ENCODE measurements at places on chromosomes 4 and X.

DNA sequence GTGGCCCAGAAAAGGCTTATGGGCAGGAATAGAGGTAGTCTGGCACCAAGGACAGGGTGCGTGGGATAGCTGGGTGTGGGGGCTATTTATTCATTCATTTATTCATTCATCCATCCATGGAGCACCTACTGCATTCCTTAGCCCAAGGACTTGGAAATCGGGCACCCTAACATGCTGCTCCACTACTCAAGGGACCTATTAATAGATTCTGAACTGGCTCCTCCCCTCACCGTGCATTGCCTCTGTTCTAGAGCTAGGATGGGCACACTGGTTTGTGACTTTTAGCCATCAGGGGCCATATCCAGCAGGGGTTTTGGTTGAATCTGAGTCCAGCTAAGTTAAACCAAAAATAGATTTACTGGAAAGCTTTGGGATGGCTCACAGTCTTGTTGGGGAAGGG is 30.6 kb upstream of the PJA1 start:
- DNase-seq, result no peak

DNA sequence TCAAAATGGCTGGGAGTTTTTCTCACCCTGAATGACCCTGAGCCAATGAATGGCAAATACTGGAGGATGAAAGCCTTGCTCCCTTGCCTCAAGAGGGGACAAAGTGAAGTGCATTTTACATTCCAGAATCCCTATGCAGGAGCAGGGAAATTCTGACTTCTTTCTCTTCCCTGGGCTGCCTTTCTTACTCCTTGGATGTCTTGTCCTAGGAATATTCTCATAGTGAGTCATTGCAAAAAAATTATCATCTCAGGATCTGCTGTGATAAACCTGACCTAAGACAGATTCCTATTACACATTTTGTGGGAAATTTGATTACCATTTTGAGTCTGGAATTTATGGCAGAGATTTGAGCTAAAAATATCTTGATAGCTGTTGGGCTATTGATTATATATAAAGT is 199.9 kb downstream of the TMA16 start:
- DNase-seq, result peak; percentile 83

- no peak for DNase-seq
Observed at GRCh38 chr4:32206756-32207155, 1486.6 kb downstream of the PCDH7 start.

DNA sequence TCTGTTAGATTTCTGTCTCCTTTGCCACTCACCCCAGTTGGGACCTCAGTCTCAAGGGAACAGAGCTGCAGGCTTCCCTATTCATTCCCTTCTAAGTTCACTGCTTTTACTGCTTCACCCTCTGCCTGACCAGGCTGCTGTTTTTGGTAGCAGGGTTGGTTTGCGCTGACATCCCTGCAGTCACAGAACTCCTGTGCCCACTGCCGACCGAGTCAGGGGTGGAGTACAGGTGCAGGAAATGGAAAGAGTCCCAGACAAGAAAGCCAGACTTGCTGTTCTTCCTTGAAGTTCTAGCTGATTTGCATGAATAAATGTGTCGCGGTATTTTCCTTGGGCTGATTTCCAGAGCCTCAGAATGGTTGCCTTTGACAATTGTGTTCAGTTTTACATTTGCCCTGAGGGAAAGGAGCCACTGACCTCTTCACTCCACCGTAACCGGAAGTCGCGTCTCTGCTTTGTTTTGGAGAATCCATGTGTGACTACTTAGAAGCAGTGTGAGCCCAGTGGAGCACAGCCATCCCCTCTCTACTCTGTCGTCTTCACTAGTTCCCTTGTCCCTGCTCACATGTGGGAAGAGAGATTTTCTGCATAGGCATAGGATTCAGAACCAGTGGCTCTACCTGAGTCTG is 84.8 kb downstream of the TNIP2 start:
- no peak for DNase-seq

DNA sequence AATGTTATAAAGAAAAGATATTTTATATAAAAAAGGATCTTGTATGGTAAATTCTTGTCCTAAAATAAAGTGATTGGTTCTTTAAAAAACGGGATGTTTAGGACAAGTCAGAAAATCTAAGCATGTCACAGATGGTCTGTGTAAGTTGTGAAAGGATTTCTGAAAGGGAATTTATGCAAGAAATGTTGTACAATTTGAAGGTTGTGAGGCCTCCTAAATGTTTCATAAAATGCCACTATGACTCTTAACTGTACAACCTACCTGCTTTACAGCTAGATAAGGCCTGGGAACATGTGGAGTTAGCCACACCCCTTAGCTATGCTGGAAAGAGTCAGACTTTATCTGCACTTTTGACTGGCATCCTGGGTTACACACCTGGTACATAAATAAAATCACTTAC is 951.5 kb upstream of the POU3F4 start:
- DNase-seq, result no peak

DNA sequence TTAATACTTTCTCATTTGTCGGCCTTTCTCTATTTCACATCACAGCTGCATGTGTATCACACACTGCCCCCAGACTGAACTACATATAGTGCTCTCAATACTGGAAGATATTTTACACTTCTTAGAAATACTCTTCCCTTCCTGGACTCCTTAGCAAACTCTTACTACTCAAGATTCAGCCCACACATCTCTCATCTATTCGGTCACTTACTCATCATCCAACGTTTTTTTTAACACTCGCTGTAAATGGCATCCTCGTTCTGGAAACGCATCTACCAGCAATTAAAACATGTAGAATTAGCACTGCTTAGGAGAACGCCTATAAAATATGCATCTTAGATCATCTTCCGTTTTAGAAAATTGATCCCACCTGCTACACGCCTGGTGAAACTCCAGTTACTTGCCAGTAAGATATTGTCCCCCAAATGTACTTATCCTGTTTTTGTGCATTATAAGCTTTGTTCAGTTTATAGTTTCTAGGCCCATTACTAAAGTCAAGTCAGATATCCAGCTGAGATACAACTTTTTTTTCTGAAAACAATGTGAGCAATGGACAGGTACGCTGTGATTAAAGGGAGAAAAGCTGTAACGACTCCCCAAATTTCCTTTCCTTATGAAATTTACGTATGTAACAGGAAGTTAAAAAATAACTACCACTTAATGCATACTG is 1.0 kb downstream of the LRP2BP start:
- DNase-seq, result peak; percentile 31

DNA sequence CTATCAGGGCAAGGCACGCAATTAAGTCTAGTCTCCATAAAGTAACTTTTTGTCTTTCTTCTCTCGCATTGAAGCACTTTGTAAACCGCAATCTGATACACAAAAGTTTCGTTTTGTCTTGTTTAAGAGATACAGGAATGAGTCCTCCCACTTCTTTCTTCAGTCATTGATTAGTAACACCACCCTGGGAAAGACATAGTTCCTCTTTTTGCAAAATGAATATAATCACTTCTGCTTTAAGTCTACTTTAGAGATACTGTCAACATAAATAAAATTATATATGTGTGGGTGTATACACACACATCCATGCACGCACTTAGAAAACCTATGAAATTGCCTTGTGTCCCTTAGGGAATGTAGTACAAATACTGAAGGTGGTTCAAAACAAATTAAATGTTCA is 11.7 kb downstream of the COQ2 start:
- no peak for DNase-seq

DNA sequence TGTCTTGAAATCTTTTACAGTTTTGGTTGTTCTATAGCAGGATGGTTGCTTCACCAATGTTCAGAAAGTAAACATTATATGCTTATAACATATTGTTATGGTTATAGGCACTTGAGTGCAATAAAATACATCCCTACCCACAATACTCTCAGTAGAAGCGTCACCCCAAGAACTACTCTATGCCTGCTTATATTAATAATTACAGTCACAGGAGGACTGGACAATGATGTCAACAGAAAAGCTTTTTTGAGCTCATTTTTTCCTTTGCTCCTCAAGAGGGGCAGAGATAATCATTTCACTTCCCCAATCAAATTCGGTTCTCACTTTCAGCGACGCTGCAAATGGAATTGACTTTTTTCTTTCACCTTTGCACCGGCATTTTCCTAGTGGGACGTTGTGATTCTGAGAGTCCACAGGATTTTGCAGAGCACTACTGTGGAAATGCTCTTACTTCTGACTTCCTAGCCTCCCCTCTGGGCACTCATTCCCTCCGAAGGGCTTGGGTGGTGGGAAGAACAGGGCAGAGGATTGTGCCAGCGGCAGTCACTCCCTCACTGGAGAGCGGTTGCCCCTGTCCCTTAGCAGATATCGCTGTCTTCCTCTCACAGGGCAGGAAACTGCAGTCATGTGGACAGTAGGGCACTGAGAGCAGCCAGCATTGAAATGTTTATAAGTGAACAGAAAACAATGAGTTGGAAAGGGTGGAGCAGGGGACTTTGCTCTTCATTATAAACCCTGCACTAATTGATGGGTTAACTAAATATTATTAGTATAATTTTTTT is 24.9 kb upstream of the SGMS2 start:
- no peak for DNase-seq

DNA sequence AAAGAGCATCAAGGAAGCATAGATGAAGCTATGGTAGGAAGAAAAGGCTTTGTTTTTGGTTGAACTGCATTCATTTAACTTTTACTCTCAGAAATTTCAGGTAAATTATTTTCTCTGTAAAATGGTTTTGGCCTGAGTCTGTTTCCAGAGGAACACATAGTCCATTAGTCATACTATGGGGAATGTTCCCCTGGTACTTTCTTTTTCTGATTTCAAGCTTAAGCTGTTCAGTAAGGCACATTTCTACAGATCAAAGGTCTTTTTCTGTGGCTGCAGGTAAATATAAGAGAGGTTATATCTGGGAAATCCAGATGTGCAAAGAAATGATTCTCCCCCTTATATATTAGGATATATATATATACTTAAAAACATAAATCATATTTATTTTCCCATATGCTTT is 1744.4 kb upstream of the ADGRL3 start:
- no peak for DNase-seq

- peak; percentile 98 for DNase-seq
Observed at GRCh38 chr4:121711263-121712000, 14.7 kb upstream of the ANXA5 start.

DNA sequence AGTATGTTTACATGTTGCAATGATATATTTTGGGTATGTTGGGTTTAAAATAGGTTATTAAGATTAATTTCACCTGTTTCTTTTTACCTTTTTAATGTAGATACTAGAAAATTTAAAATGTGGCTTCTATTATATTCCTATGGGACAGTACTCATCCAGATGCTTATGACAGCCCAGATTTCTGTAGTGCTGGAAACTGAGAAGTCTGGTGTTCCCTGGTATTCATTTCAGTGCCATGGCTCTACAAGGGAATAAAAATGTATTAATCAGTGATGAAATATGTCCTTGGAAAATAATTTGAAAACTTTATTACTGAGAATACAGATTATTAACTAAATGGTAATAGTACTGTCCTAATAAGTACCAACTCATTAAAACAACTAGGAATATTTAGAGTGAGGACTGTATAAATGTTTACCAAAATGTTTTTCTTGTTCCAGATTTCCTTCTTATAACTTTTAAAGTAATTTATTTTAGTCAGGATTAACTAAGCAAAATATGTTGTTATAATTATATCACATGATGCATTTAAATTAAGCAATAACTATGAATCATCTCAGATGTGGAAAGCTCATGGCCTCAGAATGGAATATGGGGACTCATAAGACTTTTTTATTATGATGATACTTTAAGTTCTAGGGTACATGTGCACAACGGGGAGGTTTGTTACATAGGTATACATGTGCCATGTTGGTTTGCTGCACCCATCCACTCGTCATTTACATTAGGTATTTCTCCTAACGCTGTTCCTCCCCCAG is 25.3 kb downstream of the ARHGAP24 start:
- no peak for DNase-seq

GRCh38 chr4:185357211-185357610 is 38.5 kb downstream of the LRP2BP start:
- peak; percentile 11 for DNase-seq

- DNase-seq, result no peak
Observed at GRCh38 chr4:7131498-7132031, 60.8 kb upstream of the SORCS2 start.

GRCh38 chr4:41185614-41186592 is 28.4 kb downstream of the APBB2 start:
- DNase-seq, result peak; percentile 50

GRCh38 chr4:77264826-77265225 is 107.8 kb downstream of the CCNG2 start:
- DNase-seq, result no peak

DNA sequence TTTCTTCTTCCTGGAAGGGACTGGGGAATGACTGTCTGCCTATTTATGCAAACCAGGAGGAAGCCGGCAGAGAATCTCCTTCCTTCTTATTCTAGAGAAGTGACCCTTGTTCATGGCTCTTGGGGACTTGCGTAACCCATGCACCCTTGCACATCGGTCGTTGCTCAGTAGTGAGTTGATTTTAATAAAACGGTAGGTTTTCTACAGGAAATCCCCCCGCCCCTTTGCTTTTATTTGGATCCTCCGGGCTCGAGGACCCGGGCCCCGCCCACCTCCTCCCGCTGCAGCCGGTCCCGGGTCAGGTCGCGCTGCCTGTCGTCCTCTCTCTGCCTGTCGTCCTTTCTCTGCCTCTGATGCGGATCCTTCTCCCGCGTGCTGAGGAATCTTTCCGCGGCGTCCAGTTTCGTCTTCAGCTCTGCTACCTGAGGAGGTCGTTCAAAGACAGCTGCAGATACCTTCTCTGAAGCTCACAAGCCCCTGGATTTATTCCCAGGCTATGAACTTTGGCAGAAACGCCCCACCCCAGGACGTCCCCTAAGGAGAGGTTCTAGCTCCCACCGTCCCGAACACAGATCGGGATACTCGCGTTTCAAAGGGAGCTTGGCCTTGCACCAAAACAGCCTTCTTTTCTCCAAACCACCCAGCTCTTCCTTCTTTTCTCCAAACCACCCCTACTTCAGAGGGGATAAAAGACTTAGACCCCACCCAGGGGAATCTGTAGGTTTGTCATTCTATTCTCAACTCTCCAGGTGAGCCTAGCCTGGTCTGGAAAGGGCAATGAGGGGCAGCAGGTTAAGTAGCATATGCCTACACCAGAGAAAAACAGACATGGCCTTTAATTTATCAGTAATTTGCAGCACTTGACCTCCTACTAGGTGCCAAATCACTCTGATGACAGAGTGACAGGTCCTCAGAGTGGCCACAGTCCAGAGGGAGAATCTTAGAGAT is 7.0 kb downstream of the TNIP3 start:
- DNase-seq, result no peak

- DNase-seq, result no peak
Observed at GRCh38 chrX:10048076-10048475, 80.9 kb downstream of the CLDN34 start.

GRCh38 chr4:172876394-172876793 is 292.2 kb upstream of the GALNT7 start:
- no peak for DNase-seq

DNA sequence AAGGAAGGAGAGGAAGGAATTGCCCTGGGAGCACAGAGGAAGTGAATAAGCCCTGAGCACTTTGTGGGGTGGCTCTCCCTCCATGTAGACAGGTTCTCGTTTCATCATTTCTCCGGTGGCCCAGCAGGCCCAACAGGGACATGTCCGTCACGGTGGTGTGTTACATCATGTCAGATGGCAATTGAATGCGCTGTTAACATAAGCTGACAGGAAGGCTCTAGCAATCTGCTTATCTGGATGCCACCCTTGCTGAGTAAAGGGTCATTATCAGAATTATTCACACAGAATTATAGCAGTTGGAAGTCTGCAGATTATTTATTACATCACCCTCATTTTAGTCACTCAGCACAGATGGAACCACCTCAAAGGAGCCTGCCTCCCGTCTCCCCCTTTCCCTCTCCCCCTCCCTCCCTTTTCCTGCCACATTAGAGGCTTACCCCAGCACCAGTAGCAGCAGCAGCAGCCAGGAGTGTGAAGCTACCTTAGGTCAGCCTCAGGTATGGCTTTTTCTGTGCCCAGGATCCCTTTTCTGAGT is 124.3 kb upstream of the TRIM2 start:
- no peak for DNase-seq
